HepG2 (cell line): ENCODE measurements at places on chromosomes 5 and 9. TPM values are rescaled to one million over a fixed set of nuclear protein-coding genes. Genes with fewer than 3 reads are reported as not detected.

GRCh38 chr5:124410539-124411488 is 335.6 kb downstream of the ZNF608 start:
- no peak for DNase-seq

- DNase-seq: no peak
Measured at GRCh38 chr9:127999461-127999860, 18.7 kb upstream of the EEIG1 start.

GRCh38 chr5:56251440-56251839 is 18.3 kb upstream of the ANKRD55 start:
- no peak for DNase-seq

- DNase-seq: no peak
Measured at GRCh38 chr9:127313042-127313560, 48.5 kb downstream of the GARNL3 start.

DNA sequence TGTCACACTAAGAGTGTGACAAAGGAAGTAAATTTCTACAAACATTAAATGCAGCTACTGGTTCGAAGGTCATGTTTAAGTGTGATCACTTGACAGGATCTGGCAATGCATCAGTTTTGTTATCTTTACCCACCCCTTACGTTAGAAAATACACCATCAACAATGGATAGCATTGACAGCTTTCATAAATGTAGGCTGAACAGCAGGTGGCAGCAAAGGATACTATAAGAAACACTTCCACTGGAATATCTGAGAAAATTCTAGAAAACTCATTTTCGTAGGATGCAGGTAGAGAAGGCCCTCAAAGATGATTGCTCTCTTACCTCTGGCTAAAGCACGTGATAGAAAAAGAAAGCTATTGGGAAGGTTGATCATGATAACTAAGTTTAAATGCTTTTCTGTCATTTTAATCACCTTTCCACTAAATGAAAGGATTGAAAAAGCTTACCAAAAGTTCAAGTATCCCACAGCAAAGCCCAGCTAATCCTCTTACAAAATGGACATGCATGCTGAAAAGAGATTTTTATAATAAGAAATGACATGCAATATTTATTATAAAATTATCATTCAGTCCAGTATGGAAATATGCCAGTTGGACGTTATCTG is 292.5 kb downstream of the PARP8 start:
- DNase-seq: peak; percentile 53

The PCSK5 gene
- total RNA-seq: 0.11 and 0.55 TPM in 2 replicates

The OSTF1 gene
- total RNA-seq: 39.0 and 54.5 TPM in 2 replicates

GRCh38 chr5:179294891-179295777 is 50.1 kb downstream of the ADAMTS2 start:
- no peak for DNase-seq

- DNase-seq: no peak
Measured at GRCh38 chr5:59126708-59127573, 544.1 kb downstream of the RAB3C start.
